ENCODE measurements at places on chromosomes 7 and 10. TPM values are rescaled to one million over a fixed set of nuclear protein-coding genes. Genes with fewer than 3 reads are reported as not detected.

Gene CHCHD3
- polyA plus RNA-seq: 87.3 TPM

Gene CYP2E1
- polyA plus RNA-seq: 0.76 TPM

Gene EGFR
- 31.1 TPM for polyA plus RNA-seq

Gene UNCX
- polyA plus RNA-seq: 6.5 TPM

Gene PRF1
- polyA plus RNA-seq: 0.82 TPM

Gene SFRP5
- polyA plus RNA-seq: 0.16 TPM

Gene HBP1
- polyA plus RNA-seq: 132 TPM

Gene AKR1C4
- not detected for polyA plus RNA-seq

Gene CYTH3
- 33.4 TPM for polyA plus RNA-seq

Gene TMEM176A
- 80.7 TPM for polyA plus RNA-seq

Gene CADPS2
- polyA plus RNA-seq: 60.7 TPM

Gene GTPBP4
- 69.3 TPM for polyA plus RNA-seq

Gene TMEM130
- 4.4 TPM for polyA plus RNA-seq
